NCI-H510A treated with DMSO at 0.1 percent for 48 hours (cell line): ENCODE measurements at places on chromosomes 7 and 10.
A peak's percentile ranks its signal among the peaks of the same experiment; 100 is the strongest.

DNA sequence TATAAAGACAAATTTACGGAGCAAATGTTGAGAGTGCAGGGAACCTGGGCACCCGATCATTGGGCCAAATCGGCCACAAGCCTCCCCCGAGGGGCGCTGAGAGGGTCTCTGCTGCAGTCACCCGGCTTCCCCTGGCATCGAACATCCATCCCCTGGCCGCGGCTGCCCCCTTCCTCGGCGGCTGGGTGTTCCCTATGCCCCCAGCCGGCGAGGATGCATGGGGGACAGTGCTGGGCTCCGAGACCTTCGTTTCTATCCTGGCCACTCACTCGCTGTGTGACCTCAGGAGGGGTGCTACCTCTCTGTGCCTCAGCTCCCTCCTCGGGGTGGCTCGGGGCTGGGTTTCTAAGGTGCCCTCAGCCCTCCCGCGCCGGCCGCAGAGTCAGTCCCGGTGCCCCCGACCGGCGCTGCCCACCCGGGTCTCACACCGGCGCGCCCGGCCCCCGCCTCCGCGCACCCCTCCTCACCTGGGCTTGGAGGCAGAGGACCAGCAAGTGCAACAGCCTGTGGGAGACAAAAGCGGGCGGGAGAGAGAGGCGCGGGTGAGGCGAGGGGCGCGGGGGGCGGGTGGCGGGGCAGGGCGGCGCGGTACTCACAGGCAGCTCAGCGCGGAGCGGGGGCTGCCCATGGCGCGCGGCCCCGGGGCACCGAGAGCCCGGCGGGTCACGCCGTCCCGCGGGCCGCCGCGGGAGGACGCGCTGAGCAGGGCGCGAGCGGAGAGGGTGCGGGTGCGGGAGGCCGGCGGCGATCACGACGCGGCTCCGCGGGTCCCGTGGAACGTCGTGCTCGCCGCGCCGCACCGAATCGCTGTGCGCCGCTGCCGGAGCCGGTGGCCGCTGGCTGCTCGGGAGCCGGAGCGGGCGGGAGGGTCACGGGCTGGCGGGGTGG is at the start of gene FGF8:
Gene FGF8, minus strand, starts transcription at position 842 of the 888 bp plus-strand sequence. Its CDS starts 214 bp downstream, at position 628.
- DNase-seq = no peak

- no peak for DNase-seq
Observed at GRCh38 chr7:107614425-107614824, 34.4 kb downstream of the BCAP29 start.

DNA sequence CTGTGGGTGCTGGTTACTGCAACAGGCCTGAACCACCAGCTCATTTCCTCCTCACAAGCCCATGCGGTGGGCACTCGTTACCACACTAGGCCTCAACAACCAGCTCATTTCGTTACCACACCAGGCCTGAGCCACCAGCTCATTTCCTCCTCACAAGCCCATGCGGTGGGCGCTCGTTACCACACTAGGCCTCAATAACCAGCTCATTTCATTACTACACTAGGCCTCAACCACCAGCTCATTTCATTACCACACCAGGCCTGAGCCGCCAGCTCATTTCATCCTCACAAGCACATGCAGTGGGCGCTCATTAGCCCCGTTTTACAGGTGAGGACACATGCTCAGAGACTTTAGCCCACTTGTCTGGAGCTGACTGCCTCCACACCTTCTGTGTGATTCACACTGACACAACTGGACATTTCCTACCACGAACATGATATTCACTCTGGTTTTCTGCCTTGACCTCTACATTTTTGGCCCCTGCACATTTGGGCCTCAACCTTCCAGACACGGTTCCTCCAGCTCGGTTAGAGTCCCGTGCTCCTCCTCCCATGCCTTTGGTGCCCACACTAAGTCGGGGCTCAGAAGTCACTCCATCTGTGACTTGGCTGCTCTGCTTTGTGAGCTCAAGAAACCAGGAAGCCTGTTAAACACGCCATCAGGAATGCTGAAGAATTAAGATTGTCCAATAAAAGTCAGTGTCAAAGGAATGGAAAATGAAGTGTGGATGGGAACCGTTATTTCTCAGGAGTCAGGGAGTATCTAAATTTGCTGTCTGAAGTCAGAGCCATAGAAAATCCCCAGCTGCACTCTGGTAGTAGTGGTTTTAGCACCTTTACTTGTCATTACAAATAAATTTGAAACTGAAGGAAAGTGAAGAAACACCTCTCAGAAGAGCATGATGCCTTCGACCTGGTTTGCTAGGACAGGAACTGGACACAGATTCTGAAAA is 55.8 kb upstream of the LANCL2 start:
- DNase-seq = no peak

DNA sequence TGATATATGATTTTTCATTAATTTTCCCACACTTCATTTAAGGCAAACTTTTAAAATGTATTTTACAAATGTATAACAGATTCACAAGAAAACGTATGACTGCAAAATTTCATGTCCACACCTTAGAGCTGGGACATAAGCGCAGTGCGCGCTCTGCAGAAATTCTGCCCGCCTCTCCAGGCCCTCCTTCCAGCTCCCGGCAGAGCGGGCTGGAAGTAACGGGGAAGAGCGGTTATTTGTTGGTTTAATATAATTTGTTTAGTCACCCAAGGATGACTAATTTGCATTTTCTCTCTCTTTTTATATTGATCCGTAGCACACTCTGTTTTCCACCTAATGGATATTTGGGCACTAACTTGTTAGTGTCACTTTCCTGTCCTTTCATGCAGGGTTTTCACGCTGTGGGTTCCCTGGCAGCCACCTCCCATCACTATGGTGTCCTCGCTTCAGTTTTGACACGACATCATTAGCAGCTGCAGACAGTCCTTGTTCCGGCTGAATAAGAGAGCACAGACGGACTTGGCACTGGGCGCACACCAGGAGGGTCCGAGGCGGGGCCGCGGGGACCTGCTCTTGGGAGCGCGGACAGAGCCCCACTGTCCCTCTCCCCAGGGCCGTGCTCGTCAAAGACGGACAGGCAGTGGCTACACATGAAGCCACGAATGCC is 129.2 kb upstream of the SEC61G start:
- peak; percentile 81 for DNase-seq

DNA sequence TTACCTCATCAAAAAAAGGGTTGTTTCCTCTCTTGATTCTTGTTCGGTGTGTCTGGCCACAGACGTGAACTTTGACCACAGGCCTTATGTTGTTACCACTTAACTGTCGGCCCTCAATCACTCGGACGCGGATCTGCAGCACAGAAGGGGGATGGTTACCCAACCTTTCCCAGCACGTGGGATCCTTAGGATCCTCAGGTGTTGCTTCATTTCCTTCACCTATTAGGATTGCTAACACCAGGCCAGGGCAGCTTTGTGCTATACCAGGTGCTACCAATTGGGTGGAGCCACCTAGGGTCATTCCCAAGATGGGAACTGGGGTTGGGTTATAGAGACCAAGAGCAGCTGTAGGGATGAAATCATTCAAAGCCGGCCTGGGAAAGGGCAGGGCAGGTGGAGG is 73.4 kb downstream of the MYOF start:
- no peak for DNase-seq

DNA sequence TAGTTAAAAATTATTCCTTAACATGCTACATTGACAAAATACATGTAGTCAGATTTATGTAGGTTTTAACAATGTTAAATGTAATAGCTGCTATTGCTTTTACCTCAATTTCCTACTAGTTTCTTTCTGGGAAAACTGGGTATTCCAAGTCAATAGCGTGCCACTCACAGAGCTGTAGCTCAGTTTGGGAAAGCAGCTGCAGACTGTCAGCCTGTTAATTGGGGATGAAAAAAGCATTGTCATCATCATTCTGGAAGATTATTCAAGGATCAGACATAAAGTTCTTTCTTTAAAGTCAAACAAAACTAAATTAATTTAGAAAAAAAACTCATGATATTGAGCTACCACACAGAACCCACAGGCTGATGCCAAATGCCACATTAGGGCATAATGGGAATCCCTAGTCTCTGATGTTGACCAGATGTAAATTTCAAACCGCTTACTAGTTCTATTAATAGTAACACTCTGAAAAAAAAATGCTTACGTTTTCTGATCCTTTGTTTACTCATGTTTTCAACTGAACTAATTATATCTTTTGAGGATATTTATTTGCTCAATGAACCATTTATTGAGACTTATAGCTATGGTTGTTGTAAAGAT is 19.6 kb upstream of the AGMO start:
- DNase-seq = no peak

DNA sequence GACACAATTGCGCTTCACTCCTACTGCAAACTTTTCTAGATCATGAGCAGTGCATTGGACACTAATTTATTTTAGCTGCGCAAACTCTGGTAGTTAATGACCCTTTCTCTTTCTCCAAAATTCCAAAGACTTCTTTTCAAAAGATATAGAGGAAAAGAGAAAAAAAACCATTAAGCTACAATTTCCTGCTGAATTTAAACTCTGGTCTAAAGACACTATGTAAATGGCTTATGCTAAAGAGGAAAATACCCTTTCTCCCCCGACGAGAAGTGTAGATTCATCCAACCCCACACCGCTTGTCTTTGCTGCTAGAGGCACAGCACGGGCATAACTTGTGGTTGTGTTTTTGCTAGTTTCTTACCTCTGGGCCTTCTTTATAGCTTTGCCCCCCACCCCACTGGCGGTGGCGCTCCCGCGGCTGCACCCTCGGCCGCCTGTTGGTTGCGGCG is 84.1 kb downstream of the SNX10 start:
- DNase-seq = peak; percentile 72

DNA sequence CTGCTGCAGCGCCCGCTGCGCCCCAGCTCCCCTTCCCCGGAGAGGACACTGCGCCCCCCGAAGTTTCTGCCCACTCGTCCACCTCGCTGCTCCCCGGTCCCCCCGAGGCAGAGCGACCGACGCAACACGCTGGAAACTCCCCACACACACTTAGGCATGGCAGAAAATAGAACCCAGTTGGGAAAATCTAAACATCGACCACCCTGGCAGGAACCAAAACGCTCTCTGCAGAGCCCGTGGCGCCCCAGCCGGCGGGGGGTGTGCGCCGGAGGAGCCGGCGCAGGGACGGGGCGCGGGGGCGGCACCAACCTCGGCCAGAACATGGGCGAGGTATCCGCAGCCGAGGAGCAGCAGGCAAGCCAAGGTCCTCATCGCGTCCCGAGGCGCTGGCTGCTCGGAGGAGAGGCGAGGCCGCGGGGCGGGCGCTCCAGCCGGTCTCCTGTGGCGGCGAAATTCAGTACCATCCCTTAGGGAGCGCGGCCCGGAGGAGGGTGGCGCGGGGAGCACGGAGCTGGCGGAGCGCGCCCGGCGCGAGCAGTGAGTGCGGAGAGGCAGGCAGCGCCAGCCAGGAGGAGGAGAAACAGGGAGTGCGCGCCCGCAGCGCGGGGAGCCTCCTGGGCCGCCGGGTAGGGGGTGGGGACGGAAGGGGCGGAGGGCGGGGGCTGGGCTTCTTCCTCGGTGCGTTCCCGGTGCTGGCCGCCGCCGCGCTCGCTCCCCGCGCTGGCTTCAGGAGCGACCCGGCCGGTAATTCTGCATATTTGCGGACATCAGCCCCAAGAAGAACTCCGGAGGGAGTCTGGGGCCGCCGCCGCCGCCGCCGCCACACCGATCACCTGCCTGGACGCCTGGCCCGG is 789 bp downstream of the PDGFA start:
- peak; percentile 16 for DNase-seq

GRCh38 chr10:74437822-74438221 is 286.8 kb downstream of the ADK start:
- DNase-seq = no peak

DNA sequence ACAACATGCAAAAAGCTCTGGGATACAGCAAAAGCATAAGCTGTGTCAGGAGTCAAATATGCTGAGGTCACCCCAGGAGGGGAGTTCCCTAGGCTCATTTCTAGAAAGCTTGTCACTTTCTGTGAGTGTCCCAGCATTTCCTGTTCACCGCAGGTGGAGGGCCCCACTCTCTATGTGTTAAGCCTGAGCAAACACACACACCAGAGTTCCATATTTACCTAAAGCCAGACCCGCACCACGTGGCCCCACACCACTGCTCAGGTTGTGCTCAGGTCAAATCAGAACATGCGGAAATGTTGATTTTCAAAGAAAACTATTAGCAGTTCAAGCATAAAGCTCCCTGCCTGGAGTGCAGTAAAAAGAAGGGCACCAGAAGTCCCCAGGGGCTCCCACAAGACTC is 259.6 kb upstream of the PPP2R2D start:
- peak; percentile 53 for DNase-seq

DNA sequence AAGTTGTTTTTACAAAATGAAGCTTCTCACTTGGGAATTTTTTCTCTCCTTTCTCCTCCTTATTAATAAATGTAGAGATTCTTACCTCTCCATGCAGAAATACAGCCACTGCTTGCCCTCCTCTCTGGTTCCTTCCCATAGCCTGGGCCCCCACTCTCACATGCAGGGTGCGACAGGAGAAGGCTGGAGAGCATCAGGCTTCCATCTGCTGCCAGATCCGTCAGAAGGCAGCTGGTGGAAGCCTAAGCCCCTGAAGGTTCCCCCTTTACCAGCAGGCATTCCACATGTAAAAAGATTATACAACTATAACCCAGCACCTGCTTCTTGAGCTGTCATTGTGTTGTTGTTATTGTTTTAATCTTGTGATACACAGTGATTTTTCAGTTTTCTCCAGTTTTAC is 314.2 kb downstream of the LHFPL3 start:
- DNase-seq = no peak

GRCh38 chr7:77699056-77699455 is 2.8 kb downstream of the RSBN1L start:
- no peak for DNase-seq

GRCh38 chr10:2658780-2659179 is 408.6 kb upstream of the PFKP start:
- DNase-seq = no peak
